ENCODE measurements at places on chromosomes 1 and 21.

DNA sequence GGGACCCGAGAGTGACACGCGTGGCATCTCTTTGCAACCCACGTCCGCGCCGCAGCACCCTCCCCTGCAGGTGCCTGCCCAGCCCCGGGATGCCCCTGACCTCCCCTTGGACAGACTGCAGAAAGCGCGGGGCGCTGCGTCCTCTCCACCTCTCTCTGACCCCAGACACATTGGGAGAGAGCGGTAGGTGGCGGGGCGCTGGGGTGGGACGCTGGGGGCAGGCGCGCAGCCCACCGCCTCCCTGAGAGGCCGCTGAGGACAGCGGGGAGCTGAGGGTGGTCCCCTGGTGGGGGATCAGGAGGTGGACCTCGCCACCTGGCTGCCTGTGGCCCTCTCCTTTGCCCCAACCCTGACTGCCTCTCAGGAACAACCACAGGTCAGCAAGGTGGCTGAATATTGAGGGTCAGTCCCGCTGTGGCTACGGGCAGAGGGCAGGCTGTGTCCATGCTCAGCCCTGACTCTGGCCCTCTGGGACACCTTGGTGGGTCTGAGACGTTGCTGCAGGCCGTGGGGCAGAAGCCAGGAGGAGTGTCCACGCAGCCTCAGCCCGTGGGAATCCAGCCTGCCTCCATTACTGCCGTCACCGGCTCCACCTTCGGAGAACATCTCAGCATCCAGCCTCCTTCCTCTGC is 761 bp upstream of the UBE2J2 start:
- DNase-seq: no peak

DNA sequence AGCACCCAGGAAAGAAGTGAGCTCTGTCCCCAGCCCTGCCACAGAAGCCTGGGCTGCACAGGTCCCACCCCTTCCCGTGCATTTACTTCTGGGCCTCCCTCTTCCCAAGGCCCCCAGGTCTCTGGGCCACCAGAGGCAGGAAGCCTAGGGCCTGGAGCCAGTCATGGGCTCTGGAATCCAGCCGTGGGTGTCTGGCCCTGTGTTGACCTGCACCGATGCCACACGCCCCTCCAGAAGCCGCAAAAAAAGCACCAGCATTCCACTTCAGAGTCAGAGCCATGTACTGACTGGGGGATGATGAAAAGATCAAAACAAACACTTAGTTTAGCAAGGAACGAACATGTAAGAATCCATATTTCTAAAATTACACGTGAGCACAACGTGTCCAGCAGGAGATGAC is 141.7 kb downstream of the NPHP4 start:
- no peak for DNase-seq

DNA sequence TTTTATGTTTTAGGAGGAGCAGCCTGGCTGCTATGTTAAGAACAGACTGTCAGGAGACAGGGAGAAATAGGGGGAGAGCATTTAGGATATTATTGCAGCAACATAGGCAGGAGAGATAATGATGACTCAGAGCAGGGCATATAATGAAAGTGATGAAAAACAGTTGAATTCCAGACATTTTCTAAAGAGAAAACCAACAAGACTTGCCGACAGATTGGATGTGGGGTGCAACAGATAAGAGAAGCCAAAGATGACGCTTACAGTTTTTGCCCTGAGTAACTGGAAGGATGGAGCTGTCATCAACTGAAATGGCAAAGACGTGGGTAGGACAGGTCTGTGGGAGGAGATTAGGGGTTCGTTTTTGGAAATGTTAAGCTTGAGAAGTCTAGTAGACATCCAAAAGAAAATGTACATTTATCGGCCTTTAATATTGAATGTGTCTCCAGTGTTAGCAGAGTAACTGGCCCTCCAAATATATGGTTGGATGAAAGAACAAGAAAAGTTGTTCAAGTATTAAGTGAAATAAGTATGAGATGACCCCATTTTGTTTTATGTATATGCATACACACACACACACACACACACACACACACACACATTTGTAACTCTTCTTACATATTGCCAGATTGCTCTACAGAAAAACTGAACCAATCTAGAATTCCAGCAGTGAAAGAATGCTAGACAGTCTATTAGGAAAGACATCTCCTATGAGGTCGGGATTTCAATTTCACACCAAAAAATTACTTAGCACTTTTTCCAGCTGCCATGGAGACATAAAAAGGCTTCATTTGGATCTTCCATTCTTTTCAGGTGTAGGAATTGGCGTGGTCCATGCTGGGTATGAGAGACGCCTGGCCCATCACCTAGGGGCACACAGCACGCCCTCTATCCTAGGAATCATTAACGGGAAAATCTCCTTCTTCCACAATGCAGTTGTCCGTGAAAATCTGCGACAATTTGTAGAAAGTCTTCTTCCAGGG is 17.2 kb downstream of the DNAJC16 start:
- no peak for DNase-seq

DNA sequence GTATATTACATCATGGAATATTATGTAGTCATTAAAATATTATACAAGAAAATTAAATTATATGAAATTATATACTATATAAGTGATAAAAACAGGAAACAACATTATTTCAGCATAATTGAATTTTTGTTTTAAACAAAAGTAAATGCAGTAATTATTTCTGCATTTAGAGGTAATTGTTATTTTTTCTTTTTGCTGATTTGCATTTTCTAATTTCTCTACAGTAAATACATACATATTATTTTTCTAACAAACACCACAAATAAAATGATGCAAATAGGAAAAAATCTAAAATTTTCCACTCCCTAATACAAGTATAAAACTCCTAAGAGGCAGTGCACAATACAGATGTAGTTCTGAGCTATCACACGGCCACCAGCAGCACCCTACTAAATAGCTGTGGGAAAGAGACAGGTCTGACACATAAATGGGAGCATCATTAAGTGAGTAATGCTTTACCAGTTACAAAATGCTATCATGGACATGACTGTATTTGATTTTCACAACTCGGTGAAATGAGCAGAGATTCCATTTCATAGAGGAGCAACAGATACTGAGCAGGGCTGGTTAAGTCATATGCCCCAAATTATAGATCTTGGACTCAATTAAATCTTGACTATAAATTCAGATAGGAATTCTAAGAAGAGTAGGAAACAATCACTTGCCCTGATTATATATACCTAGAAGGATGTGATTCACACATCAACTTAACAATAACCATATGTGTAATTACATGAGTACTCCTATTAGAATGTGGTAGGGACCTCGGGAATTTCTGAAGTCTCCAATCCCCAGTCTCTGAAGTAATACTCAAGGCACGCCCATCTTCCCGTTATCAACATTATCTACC is 49.0 kb downstream of the NRIP1 start:
- DNase-seq: no peak

- DNase-seq: no peak
Observed at GRCh38 chr1:43600033-43601020, 49.6 kb upstream of the KDM4A start.

GRCh38 chr1:6222636-6223035 is 13.1 kb downstream of the ICMT start:
- DNase-seq: no peak

DNA sequence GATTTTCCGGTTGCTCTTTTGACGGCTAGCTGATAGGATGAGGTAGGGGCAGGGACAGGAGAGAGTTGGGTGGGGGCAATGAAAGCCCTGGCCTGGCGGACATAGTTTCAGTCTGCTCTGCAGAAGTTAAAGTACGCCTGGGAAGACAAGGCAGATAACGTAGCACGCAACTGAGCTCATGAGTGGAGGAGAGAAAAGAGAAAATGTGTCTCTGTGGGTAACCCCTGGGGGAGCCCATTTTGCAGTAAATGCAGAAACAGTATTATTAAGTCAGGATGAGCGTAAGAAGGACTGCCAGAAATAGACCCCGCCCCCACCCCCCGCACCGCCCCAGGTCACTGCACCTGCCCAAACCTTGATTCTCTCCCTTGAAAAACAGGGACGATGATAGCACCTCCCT is 51.7 kb upstream of the TARBP1 start:
- no peak for DNase-seq

- no peak for DNase-seq
Observed at GRCh38 chr1:208358651-208359050, 114.5 kb upstream of the PLXNA2 start.

GRCh38 chr21:16408280-16408679 is 678.5 kb downstream of the USP25 start:
- DNase-seq: no peak

- no peak for DNase-seq
Observed at GRCh38 chr1:93649231-93649630, 32.4 kb downstream of the BCAR3 start.

DNA sequence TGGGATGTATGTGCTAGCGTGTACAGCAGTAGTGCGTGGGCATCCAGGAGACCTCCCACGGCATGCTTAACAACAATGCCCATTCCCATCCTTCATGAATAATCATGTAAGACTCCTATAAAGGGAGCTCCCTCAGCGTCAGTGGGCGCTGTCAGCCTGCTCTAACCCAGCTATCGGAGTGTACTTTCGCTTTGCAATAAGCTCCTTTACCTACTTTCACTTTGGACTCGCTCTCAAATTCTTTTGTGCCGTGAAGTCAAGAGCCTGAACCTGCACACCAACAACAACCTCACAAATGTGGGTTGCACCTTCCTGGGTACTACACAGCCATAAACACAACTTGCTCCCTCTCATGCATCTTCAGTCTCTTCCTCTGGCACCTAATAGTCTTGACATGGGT is 114.8 kb upstream of the PAXBP1 start:
- no peak for DNase-seq

- DNase-seq: no peak
Observed at GRCh38 chr1:29505532-29506220, 269.4 kb downstream of the PTPRU start.

GRCh38 chr1:94986783-94987182 is 59.9 kb upstream of the CNN3 start:
- DNase-seq: no peak

- DNase-seq: no peak
Observed at GRCh38 chr1:83901547-83902155, 97.3 kb downstream of the TTLL7 start.

DNA sequence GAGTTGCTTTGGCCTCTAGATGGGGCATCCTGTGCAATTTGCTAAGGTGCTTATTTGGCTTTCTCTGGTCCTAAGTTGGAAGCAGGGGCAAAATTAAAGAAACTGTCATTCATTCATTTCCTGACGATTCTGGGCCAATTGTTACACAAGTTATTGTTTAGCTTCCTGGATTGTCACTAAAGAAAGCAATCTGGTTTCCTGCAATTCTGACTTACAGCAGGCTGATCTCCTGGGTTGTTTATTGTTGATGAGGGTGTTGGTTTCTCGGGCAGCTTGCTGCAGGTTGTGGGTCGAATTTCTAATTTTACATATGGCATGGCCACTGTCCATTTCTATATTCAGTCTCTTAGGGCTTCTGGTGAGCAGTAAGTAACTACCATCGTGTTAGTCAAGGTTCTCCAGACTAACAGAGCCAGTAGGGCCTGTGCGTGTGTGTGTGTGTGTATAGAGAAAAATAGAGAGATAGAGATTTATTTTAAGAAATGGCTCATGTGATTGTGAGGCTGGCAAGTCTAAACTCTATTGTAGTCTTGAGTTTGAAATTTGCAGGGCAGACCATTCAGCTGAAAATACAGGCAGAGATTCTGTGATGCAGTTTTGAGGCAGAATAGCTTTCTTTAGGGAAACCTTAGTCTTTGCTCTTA is 30.4 kb downstream of the CTH start:
- DNase-seq: no peak

DNA sequence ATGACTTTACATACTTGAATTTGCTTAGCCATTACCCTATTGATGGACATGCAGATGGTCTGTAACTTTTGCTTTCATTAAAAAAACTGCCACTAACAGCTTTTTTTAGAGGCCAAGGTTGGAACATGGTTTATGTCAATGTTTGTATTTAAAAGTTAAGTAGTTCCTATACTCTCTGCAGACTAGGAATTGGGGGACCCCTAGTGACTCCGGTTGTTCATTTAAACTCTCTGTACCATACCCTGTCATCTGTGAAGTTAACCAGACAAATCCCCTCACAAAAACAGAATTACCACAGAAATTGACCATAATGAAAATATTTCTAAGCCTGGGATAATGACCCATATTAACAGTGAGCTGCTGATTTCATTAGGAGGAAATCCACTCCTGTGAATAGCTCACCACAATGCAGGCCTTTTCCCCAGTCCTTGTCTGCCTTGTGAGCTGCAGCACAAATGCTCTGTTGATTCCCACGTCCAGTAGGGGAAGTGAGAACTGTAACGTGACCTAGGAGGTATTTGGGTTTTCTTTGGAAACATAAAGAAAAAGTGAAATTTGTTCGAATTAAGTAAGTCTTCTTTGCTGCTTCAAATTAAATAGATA is 30.2 kb upstream of the CD101 start:
- DNase-seq: no peak

DNA sequence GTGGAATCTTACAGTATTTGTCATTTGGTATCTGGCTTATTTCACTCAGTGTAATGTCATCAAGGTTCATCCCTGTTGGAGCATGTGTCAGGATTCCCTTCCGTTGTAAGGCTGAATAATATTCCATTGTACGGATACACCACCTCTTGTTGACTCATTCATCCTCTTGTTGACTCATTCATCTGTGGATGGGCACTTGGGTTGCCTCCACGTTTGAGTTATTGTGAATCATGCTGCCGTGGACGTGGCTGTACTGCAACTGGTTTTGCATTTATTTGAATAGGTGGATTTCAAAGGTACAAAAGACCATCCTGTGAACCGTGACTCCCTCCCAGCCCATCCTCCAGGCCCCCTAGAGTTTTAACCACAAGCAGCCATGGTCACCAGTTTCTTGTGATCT is 11.9 kb upstream of the TCP10L start:
- no peak for DNase-seq

DNA sequence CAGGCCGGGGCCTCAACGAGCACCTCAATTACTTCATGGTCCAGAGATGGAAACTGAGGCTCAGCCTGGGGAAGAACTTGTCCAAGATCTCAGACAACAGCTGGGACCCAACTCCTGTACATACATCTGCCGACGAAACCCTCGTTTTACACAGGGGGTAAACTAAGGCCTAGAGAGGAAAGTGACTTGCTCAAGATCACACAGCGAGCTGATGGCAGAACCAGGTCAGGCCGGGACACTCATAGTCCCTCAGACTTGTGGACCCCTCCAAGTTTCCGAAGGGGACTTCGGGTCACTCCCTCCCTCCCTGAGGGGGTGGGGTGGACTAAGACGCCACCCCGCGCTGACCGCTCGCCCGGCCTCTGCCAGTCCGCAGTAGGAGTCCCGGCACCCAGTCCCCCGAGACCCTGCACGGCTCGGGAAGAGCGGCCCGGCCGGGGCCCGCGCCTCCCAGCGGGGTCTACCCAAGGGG is 430 bp downstream of the WASF2 start:
- no peak for DNase-seq

Measured in Caco-2 (cell line).